NCI-H1694 treated with DMSO at 0.1 percent for 48 hours (cell line): ENCODE measurements at places on chromosomes 4 and X.

GRCh38 chr4:80259012-80259411 lies 7.5 kb upstream of the FGF5 start:
- peak; percentile 11 for DNase-seq

DNA sequence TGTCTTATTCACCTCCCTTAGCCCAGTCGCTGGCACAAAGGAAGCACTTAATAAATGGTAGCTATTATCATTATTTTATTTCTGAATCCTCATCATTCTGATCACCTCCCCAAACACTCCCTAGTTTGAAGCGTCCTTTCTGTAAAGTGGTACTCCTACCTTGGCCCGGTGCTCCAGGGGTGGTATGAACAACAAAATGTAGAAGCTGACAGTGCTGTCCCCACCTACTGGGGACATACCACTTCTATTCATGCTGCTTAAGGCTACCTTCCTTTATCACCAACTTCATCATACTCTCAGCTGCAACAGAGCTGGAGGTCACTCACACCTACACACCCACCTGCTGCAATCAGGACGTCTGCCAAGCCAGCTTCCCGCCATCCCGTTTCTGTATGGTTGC lies 40.8 kb upstream of the APLN start:
- DNase-seq, result no peak

- no peak for DNase-seq
These were observed 246.6 kb upstream of the AADAT start for GRCh38 chr4:170336238-170336775.

GRCh38 chr4:155353923-155354540 lies 22.7 kb downstream of the MAP9 start:
- DNase-seq, result peak; percentile 16

GRCh38 chr4:177595386-177595785 lies 153.1 kb upstream of the AGA start:
- no peak for DNase-seq

- DNase-seq, result no peak
These were observed 51.9 kb upstream of the TADA2B start for GRCh38 chr4:6991249-6991648.

DNA sequence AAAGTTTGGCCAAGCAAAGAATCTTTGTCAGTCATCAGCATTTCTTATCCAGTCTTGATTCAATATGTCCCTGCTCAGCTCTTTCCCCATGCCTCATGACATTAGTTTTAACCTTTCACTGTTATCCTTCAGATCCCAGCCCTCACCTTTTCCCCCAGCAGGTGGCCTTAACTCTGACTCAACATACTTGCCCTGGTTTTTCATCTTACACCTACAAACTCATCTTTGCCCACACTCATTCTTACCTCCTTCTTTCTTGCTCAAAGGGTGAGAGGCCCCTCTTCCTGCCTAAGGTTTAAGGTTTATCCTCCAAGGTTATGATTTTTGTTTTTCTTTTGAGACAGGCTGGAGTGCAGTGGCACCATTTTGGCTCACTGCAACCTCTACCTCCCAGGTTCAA lies 10.6 kb upstream of the ANXA5 start:
- DNase-seq, result no peak

DNA sequence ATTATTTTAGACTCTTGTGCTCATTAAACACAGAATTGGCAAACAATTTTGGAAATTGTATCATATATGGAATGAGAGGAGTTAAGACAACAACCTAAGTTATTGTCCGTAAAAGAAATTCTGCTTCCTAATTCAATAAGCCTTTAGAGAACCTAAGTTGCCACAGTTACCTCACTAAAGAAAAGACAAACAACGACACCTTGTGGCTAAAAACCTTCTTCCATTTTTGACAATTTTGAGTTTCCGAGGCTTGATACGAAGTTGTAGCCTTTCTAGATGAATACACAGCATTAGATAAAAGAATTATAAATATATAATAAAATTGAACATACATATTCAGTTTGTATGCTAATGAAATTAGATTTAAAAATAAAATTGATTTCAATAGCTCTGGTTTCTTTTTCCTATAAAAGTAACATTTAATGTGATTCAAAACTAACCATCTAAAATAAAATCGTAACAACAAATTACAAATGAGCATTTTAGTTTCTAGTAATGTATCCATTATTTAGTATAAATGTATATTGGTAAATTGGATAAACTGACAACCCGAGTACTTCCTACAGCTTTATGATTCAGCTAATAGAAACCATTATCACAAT lies 275.1 kb downstream of the GPM6A start:
- peak; percentile 10 for DNase-seq

GRCh38 chr4:81913427-81913879 lies 441.7 kb upstream of the RASGEF1B start:
- peak; percentile 22 for DNase-seq
